CD8-positive, alpha-beta T cell (primary cell): ENCODE measurements at places on chromosomes 3 and 15.
A peak's percentile ranks its signal among the peaks of the same experiment; 100 is the strongest.

- no peak for DNase-seq
Observed at GRCh38 chr3:56302417-56302816, 165.8 kb downstream of the ERC2 start.

- DNase-seq, result no peak
Observed at GRCh38 chr3:154786724-154787123, 293.4 kb upstream of the MME start.

- no peak for DNase-seq
Observed at GRCh38 chr3:137692803-137693431, 71.2 kb upstream of the SOX14 start.

GRCh38 chr15:78685159-78685921, 44.3 kb upstream of the CHRNB4 start:
- no peak for DNase-seq

DNA sequence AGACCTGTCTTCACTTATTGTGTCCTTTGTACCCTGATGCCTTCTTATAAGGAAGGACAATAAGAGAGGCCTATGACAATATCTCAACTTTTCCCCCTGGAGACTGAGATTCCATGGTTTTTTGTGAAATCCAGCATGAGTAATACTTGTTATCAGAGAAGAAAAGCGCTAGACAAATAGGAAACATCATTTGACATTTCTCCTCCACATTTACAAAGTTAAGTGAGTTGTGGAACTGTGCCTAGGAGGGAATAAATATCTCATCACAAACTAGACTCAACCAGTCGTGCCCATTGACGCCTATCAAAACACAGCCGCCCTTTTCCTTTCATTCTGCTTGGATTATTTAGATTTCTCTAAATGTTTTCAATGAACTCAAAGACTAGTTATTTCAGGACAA, 253.1 kb downstream of the MECOM start:
- DNase-seq, result no peak

DNA sequence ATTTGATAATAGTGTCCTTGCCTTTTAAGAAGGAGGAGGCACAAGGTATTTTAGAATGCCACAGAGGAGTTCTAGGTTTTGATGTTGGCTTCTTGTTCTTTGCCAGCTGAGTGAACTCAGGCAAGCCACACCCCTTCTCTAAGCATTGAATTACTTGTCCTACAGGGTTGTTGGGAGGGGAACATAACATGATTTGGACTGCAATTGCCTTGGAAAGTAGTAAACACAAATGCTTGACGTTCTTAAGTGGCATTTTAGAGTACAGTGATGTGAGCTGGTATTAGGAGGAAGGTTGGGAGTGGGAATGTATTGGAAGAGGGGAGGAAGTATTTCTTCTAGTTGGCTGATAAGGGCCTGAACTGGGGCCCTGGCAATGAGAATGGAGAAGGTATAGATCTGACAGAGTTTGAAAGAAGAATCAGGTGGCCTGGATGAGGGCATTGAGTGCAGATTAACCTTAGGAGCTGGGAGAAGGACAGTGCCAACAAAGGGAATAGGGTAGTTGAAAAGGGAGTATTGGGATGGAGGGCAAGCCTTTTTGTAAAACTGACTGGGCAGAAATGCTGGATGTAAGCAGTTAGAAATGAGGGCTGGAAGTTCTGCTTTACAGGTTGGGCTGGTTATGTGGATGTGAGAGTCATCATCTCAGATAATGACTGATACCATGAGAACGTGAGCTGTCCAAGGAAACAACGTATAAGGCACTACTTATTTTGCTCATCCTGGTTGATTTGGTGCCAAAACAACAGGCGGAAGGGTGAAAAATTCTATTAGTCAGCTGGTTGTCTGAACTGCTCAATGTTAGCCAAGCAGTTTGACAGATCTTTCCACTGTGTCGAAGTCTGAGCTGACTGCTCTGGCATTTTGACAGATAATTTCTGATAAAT, 16.7 kb downstream of the KAT2B start:
- no peak for DNase-seq

DNA sequence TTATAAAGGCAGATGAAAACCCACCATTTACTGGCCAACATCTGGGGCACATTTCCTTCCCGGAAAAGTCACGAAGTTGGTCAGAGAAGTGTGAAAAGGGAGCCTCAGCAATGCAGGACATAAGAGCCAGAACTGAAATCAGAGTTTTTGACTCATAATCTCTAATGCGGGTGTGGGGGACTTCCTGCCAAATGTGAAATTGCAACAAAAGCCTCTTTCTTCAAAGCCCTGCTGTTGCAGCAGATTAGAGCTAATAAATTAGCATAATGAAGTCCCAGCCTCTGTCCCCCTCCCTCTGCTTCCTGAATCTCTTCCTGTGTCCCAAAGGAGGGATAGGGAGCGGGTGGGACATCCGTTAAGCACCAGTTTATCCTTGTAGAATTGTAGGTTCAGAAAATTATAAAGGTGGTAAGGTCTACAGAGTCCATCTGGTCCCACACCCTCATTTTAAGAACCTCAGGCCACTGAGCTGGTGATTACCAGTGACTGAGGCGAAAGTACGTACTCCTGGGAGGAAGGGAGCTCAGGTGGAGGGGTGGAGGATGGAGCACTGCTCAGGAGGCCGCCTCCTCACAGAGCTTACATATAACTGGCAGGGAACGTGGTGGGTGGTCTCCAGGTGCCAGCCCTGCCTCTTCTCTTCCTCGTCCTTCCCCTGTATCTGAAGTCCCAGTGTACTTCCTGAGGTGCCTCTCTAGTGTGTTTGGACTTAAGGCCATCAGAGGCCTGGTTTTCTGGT, 35.0 kb downstream of the ST6GAL1 start:
- DNase-seq, result no peak

GRCh38 chr3:66253790-66254620, 33.2 kb downstream of the SLC25A26 start:
- DNase-seq, result peak; percentile 60
